ENCODE measurements at places on chromosomes 6 and 20.

GRCh38 chr6:127547215-127547614, 28.1 kb upstream of the MTCL3 start:
- DNase-seq = no peak

- DNase-seq = no peak
These were observed 6.2 kb downstream of the GID8 start for GRCh38 chr20:62944184-62944583.

DNA sequence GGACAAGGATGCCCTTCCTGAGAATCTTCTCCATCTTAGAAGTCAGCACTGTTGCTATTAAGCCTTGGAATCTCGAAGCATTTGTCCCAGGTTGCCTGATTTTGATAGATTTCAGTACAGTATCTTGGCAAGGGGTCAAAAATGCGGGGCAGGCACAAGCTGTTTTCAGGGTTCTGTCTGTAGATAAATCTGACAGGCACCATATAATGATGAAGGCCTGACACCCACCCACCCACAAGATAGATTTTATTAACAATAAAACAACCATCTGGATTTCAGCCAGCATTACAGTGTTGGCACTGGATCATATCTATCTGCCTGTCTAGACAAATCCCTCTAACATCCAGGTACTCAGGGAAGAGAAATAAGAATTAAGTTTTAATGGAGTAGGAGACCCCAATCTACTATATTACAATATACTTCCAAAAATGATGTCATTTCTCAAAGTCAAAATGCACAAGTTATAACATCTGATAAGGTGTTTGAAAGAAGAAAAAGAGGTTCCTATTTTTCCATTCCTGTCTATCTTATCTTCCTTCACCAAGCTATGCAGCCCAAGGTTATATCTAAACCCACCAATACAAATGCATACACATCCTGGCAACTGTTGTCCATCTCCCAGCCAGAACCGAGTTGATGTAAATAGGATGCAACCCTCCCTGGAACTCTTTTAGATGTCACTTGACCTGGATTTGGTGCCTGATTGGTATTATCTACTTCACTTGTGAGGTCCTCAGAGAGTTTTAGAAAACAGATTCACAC, 10.7 kb downstream of the NEDD9 start:
- DNase-seq = no peak

DNA sequence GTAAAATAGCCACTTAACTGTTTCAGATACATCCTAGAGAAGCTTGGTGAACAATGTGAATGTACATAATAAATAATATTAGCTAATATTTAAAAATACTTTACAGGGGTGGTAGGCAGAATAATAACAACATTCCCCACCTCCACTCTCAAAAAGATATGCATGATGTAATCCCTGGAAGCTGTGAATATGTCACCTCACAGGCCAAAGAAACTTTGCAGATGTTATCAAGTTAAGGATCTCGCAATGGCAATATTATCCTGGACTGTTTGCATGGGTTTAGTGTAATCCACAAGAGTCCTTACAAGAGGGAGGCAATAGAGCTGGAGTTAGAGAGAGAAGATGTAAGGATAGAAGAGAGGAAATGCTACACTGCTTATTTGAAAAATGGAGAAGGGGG, 7.0 kb upstream of the PTPRK start:
- no peak for DNase-seq

DNA sequence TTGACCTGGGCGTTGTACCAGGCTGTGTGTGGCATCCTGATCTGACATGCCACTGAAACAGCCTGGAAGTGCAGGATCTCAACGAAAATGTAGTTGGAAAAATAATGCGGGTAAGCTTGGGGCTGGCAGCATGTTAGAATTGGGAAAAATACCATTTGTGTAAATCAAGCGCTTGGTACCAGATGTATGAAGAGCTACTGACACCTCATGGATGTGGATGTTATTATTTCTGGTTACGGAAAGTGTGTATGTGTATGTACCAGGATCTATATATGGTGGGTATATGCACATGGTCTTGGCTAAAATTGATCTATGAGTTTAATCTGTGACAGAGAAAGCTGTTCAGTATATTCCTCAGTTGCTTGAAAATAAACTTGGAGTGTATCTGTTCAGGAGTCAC, 22.7 kb downstream of the HIVEP1 start:
- no peak for DNase-seq

- DNase-seq = no peak
These were observed 250.6 kb downstream of the FARS2 start for GRCh38 chr6:5511954-5512353.

DNA sequence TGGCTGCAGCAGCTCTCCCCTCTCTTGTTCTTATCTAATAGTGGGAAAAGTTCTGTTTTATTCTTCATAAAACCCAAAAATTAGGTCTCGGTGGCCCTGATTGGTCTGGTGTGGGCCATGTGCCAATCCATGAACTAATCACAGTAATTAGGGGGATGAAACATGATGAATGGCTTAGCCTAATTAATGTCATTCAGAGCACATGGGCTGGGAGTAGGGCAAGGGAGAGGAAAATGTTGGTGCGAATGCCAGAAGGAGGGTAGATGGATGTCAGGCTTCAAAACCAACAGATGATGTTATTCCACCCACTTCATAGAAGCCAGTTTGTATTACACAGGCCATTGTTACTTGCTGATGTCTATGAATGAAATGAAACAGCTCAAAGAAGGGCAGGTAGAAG, 46.5 kb downstream of the PLEKHG1 start:
- no peak for DNase-seq

DNA sequence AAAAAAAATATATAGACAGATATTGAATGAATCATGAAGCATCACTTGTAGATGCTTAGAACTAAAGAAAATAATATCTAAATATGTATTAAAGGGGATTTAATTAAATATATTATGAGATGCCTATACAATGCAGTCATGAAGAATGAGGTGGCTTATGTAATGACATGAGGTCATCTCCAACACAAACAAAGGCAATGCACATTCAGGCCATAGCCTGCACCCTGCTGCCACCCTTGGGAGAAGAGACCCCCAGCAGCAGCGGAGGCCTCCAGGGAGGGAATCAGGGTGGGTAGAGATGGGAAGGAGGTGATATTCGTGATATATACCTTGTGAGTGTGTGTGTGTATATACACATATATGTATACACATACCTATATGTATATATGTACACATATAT, 26.4 kb upstream of the SSTR4 start:
- no peak for DNase-seq

- DNase-seq = no peak
These were observed 36.4 kb upstream of the ENPP5 start for GRCh38 chr6:46207174-46207573.

DNA sequence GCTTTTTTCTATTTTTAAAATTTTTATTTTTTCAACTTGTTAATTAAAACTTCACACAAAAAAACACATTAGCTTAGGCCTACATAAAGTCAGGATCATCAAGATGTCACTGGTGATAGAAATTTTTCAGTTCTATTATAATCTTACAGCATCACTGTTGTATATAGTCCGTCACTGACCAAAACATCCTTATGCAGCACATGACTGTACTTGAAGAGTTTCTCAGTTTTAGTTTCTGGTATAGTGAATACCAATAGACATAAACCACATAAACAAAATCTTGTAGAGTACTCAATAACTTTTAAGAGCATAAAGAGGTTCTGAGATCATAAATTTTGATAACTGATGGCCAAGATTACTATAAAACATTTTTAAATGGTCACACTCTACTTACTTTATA, 71.8 kb downstream of the ASCC3 start:
- no peak for DNase-seq

DNA sequence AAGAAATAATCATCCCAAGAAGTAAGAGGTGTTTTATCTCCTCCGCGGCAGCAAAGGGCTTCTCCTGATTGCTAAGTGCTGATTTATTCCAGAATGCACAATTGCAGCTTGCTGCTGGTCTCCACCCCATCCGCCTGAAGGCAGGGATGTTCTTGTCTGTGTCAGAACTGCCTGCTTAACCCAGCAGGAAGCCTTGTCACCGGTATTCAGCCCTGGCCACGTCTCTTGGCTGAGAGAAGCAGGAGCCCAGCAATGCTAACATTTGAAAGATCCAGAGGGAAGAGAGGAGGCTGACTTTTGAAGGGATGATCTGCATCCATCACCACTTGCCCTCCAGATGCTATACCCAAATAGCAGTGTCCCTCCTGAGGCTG, 4.2 kb downstream of the SCML4 start:
- no peak for DNase-seq

GRCh38 chr20:47048054-47048453, 153.4 kb downstream of the EYA2 start:
- DNase-seq = no peak

DNA sequence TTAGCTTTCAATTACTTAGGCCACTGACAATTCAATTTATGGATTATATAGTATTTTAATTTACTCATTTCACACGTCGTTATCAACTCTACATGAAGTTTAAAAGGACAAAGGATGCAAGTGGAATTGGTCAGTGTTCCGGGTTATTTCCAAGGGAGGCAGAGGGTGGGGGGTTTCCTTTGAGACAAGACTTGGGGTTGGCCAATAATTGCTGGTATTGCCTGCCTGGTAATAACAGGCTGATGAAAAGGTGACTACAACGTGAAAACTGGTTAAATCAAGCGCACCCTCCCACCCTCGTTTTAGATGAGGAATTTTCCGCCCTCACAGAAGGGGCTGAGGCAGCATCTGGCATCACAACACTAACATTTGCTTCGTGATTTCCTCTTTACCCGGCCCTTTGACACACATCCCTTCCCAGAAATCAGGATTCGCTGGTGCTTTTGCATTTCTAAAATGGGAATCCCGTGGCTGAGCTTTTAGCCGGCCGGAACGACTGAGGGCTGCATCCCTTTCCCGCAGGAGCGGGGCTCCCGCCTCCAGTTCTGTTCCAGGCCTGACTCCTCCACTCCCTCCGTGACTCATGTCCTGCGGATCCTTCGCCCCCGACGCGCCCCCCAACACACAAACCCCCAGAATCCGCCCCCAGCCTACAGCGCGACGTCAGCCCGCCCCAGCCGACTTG, 999 bp upstream of the PIM1 start:
- DNase-seq = no peak

DNA sequence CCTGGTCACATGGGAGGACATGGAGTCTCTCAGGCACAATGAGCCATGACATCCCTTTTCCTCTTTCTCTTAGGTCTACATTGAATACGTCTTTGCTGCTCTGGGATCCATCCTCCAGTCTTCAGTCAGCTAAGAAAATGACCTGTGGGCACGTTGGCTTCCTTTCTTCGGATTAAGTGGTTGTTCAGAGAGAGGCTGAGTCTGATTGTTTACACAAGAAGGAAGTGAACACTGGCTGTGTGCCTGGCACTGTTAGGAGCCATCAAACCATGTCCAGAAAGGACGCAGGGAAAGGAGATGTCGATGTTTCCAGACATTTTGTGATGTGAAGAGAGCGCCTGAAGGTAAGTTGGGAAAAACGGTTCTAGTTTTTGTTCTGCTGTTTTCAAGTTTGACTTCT, 309.9 kb upstream of the CDYL start:
- DNase-seq = no peak

GRCh38 chr6:5285526-5285925, 24.2 kb downstream of the FARS2 start:
- DNase-seq = no peak

DNA sequence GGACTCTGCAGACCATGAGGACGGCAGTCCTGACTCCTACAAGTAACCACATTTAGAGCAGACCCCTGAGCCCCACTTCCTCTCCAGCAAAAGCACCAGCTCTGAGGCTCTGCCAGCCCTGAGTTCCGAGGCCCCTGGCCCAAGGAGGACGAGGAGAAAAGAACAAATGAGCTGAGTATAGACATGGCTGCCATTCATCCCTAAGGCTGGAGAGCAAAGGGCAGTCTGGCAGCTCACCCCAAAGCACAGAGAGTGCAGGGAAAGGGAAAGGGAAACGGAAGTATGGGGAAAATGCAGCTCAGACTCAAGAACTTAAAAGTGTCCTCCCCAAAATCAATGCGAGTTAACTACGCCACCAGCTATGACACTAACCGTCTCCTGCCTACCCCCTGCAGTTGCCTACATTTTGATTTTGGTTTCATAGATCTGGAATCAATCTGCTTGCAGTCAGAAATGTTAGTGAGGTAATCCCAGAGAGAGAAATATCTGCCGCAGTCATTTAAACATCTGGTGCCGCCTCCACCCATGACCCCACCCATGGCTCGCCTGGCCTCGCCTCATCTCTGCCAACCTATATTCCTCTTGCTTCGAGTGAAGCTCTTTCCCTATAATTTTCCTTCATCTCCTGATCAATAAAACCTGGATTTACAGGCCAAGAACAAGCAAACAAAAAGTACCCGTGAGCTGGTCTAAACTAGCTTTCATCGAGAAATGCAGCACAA, 49.6 kb upstream of the AFDN start:
- DNase-seq = no peak

- no peak for DNase-seq
These were observed 272.3 kb downstream of the KHDC1L start for GRCh38 chr6:72952808-72953630.

DNA sequence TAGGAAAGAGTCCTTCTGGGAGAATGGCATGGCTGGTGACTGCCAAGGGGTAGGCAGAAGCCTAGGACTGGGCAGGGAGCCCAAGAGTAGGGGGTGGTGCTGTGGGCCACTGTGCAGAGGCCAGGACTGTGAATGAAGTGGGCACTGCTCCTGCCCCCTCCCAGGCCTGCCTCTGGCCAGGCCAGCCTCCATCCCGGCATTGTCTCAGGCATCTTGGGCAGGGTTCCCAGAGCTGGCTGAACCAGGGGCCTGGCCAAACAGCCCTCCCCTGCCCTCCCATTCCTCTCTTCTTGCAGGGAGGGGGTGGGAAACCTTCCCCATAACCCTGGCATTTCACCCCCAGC, 81.6 kb downstream of the MRPL14 start:
- no peak for DNase-seq

DNA sequence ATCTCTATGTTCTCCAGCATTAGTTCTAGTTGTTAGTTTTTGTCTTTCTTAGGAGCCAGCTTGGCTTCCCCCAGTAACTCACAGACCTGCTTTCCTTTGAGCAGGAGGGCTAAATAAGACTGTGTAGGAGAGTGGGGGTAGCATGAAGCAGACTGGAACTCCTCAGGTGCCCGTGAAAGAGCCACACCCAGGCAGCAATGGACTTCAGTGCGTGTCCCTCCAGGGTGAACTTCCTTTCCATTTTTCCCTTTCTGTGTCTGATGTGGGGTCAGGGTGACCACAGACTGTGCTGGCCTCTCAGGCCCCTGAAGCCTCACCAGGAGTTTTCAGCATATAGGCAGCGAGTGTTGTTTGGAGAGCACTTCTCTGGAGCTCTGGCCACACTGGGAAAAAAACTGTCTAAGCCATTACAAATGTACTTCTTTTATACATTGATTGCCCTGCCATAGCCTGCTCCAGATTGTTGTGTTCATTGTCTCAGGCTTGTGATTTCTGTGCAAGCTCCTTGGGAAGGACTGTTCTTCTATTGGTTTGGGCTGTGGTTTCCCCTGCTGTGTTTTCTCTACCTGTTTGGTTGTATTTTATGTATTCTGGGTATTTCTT, 55.7 kb downstream of the SH3BGRL2 start:
- no peak for DNase-seq

- DNase-seq = no peak
These were observed 8.8 kb upstream of the PARD6B start for GRCh38 chr20:50722424-50723155.
